CD4-positive, alpha-beta T cell treated with Interleukin-15 for 4 hours (primary cell): ENCODE measurements at places on chromosomes 1 and 21.

DNA sequence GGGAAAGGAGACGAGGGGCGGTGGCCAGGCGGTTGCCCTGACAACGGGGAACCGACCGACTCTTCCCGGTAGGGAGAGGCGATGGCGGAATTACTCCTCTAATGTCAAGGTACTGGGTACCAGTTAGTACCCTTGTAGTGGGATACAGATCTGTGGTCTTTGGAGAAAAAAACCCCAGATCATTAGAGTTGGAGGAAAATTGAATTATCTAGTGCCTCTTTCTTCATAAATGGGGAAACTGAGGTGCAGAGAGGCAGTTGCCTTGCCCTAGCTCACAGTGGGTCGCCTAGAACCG lies 545 bp upstream of the PEF1 start:
- no peak for DNase-seq

DNA sequence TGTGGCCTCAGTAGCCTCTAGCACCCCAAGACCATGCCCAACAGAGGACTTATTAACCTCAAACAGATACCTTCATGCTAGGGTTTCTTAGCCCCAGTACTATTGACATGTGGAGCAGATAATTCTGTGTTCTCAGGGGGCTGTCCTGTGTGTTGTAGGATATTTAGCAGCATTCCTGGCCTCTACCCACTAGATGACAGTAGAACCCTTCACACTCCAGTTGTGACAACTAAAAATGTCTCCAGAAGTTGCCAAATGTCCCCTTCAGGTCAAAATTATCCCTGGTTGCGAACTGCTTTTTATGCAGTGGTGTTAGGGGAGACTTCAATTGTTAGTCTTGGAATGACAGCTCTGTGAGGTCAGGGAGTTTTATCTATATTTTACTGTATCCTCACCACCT lies 8.1 kb downstream of the KAZN start:
- DNase-seq, result no peak

DNA sequence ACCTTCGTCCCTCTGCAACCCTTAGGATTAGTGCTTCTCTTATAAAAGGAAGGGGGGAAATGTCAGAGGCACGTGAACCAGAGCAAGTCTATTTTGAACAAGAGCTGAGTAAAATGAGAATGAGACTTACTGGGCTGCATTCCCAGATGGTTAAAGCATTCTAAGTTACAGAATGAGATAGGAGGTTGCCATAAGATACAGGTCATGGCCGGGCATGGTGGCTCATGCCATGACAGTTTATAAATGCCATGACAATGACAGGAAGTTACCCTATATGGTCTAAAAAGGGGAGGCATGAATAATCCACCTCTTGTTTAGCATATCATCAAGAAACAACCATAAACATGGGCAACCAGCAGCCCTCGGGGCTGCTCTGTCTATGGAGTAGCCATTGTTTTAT lies 2.5 kb upstream of the AQP10 start:
- no peak for DNase-seq

GRCh38 chr1:195105281-195105680 lies 1503.0 kb downstream of the KCNT2 start:
- DNase-seq, result no peak

GRCh38 chr1:184650177-184650866 lies 104.3 kb downstream of the EDEM3 start:
- no peak for DNase-seq

GRCh38 chr1:198153103-198153502 lies 3.7 kb upstream of the NEK7 start:
- no peak for DNase-seq

DNA sequence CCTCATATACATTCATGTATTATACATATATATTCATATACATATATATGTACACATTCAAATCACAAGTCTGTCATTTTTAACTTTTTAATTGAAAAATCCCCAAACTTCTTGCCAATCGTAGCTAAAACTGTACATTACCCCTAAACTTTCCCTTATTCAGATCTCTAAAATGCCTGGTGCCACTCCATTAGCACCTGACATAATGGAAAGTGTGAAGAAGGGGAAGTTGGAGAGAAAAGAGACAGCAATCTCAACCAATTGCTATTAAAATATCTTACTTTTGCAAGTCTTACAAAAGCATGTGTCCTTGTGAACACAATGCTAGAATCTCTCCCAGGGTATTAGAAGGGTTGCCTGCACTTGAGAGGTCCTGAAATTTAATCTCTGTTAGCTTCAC lies 22.7 kb upstream of the PRKACB start:
- DNase-seq, result no peak

- no peak for DNase-seq
These were observed at the start of gene IGFN1 for GRCh38 chr1:201190624-201191051. Gene IGFN1, plus strand, starts transcription at chr1:201190824. Its CDS starts 2,470 bp downstream, at chr1:201193294.

GRCh38 chr1:109394591-109395281 lies 3.0 kb downstream of the SORT1 start:
- no peak for DNase-seq

- no peak for DNase-seq
These were observed 212.8 kb downstream of the PBX1 start for GRCh38 chr1:164771619-164772361.

DNA sequence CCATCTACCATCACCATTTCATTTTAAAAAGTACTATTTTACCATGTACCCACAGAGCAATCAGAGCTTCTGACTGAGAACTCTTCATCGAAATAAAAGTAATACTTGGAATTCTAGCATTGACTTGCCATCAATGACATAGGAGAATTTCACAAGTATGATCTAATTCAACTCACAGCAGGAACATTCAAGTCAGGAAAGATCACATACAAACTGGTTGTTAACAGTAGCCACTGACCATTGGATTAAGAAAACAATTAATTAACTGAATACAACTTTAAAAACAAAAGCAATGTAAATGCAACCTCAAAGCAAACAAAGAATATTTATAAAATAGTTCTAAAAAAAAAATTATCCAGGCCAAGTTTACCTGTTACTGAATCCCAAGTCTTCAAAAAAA lies 18.8 kb downstream of the RNF115 start:
- DNase-seq, result no peak

- DNase-seq, result no peak
These were observed 134.7 kb downstream of the KAZN start for GRCh38 chr1:14733048-14733778.

- DNase-seq, result no peak
These were observed 27.9 kb downstream of the PCSK9 start for GRCh38 chr1:55067022-55067778.

- no peak for DNase-seq
These were observed 7.7 kb downstream of the POMGNT1 start for GRCh38 chr1:46190539-46190938.

GRCh38 chr1:149962736-149963135 lies 26.1 kb upstream of the MTMR11 start:
- DNase-seq, result no peak

- DNase-seq, result no peak
These were observed 191.0 kb upstream of the VAMP3 start for GRCh38 chr1:7579831-7580804.

- no peak for DNase-seq
These were observed 14.8 kb upstream of the TACSTD2 start for GRCh38 chr1:58591806-58592205.

- no peak for DNase-seq
These were observed 26.6 kb upstream of the RD3 start for GRCh38 chr1:211518330-211519289.

DNA sequence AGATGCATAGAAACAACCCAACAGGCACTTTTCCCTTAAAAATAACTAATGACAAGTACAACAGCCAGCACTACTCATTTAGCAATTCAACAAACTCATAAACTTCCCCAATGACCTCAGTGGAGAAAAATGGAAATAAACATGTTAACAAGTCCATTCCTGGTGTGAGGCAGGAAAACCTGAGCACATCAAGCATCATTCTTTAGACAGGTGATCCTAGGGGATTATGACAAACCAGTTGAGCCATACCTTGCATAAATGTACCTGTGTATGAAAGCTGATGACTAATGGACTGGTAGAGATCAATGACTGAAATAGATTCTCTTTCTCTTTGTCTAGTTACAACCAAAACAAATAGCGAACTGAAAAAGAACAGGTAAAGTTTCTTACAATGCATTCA lies 7.0 kb downstream of the COL24A1 start:
- DNase-seq, result no peak

DNA sequence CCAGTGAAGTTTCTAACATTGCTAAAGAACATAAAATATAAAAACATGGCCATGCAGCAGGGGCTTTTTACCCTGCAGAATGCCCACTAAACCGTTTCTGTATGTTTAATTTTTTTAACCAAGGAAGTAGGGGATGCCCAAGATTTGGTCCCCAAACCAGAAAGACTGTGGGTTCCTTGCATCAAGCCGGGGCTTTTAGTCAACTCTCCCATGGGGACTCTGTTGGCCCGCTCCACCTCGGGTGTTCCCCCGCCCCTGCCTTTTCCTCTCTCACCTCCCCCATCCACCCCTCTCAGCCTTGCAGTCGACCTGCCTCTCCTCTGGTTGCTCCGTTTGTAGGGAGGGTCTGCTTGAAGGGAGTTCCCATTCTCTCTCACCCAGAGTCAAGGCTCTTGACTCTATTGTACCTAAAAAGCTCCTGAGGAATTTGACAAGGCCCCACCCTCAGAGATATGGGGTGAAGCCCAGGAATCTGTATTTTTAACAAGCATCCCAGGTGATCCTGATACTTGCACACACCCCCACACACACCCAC lies 117.5 kb downstream of the TOMM20 start:
- no peak for DNase-seq

DNA sequence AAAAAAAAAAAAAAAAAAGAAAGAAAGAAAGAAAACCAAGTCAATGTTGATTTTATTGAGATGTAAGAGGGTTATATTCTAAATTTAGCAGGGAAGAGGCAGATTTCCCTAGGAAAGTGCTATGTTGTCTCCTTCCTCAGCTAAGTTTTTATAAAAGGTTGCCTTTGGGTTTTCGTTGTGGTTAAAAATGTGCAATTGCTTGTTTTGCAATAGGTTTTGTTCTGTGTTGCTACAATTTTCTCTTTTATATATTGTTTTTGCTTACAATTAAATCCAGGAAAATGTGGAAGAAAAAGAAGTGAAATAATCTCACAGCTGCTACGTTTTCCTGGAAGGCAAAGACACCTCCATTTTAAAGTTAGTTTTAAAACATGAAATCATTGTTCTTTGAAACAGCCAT lies 136.7 kb upstream of the C1orf105 start:
- no peak for DNase-seq

- DNase-seq, result no peak
These were observed at the start of gene WNT3A for GRCh38 chr1:228006786-228007048. Gene WNT3A, plus strand, starts transcription at chr1:228006998. Its CDS starts 131 bp downstream, at chr1:228007129.

DNA sequence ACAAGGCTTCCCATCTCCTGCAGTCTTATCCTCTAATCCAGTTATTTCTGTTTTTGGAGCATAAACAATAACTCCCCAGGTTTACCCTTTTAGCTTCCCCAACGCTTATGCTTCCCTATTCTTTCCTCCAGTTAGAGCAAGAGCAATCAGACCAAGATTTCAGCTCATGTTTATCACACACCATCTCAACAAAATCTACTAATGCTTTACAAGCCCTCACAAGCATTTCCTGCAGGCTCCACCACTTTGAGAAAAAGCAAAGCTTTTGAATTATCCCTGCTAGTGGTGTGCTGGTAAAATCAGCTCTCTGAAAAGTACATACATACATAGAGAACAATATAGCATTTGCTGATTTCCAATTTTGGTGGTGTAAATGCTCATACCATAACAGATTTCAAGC lies 92.9 kb downstream of the EDEM3 start:
- DNase-seq, result no peak

DNA sequence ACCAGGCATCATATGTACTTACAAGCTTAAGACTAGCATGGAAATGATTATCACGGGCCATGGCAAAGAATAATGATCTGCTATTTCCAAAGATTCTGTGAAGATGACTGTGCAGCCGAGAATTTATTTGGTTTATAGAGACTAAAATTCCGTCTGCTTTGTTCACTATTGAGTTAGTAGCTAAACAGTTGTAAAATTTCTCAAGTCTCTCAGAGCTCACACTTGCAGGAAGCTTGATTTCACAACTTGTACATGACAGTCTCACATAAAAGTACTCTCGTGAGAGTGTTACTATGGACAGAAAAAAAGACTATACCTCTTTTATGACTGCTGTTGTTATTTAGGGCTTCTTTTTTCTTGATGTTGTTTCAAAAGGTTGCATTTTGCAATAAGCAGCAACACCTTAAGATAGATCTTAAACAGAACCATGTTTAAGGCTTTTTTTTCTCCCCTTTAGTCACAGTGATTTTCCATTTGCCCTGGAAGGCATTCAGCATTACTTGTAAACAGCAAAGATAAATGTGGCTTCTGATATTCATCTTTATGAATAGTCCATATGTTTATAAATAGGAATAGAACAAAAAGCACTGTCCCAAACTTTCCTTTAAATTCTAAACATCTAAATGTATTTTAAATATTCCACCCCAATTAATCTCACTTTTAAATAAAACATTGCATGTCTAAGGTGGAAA lies 24.8 kb downstream of the ST6GALNAC5 start:
- no peak for DNase-seq

DNA sequence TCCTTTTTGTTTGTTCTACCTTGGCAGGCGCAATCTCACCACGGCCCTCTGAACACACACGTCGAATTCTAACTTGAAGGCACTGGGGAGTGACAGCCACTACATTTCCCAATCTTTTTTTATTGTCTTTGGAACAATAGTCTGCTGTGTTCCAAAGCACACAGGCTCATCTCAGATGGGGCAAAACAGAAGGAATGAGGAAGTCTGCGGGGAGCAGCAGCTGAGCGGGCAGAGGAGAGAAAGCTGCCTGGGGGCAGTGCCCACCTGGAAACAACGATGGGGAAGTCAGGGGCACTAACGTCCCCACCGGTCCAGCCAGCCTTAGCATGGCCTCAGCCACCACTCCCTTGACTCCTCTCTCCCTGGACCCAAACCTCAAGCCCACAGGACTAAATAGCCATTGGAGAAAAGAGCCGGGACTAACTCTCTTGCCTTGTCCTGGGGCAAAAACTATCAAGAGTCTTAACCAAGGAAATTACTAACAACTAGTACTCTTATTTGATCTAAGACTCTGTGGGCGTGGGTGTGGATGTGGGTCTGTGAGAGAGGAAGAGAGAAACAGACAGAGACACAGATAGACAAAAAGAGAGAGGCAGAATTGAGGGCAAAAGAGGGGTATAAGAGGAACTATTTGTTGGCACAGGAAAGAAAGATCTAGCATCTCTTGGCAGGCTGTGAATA lies 34.2 kb downstream of the SYF2 start:
- no peak for DNase-seq

DNA sequence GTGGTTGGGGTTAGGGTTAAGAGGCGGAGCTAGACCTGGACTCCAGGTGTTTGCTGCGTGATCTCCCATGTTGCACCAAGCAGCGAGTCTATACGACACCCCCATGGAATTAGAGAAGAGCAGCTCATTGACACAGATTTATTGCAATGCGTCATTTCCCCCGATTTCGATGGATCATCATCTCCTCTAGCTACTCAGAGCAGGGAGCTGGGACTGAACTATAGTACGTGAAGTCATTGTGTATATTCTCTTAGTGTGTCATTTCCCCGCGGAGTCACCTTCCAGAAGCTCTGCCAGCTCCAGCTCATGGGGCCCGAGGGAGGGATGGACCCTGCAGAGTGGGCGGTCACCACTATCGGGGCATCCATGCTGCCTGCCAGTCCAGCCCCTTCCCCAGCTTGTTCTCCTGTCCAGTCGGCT lies 7.5 kb upstream of the C2CD2 start:
- DNase-seq, result no peak
